ENCODE measurements at places on chromosomes 12 and 14.

DNA sequence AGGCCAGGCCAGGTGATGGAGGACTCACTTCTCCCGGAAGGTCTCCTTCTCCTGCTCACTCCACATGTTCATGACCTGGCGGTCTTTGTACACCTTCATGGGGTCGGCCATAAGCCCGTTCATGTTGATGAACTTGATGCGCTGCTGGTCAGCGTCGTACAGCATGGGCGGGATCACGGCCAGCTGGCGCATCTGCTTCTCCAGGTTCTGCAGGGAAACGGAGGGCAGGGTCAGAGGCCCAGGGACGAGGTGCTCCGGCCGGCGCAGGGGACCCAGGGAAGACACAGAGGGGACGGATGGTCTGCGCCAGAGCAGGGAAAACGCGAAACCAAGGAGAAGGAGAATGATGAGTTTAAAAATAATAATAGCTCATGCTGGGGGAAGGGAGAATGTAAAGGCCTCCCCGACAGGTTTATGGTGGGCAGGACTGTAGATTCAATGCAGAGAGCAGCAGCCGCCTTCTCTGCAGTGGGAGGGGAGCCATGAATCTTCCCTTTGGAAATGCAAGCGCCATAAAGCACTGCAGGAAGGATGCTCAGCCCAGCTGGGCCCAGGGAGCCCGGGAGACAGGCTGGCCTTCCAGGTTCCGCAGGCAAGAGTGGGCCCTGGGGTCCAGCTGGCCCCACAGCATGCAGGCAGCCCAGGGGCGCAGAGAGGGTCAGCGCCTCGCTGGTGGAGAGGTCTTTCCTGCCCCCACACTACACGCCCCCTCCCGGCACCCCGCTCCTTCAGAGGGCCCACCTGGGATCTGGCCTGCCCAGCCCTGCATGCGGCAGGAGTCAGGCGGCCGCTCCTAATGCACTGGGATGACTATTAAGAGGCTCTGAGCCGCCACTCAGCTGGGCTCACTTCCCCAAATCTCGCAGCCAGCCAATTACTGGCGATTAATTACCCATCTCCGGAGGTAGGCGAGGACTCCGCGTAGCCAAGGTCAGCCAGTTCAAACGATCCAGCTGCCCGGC, 132.0 kb downstream of the RFLNA start:
- DNase-seq, result no peak

- no peak for DNase-seq
These were observed 1629.4 kb upstream of the SEL1L start for GRCh38 chr14:83163016-83163415.

DNA sequence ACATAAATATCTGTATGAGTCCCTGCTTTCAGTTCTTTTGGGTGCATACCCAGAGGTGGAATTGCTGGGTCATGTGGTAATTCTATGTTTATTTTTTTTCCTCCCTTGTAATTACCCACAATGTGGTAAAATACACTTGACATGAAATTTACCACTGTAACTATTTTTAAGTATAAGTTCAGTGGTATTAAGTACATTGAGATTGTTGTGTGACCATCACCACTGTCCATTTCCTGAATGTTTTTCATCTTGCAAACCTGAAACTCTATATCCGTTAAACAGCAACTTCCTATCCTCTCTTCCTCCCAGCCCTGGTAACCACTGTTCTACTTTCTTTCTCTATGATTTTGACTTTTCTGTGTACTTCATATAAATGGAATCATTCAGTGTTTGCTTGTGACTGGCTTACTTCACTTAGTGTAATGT, 51.4 kb downstream of the BORCS5 start:
- DNase-seq, result no peak

- no peak for DNase-seq
These were observed 19.5 kb downstream of the PRICKLE1 start for GRCh38 chr12:42570076-42570475.

DNA sequence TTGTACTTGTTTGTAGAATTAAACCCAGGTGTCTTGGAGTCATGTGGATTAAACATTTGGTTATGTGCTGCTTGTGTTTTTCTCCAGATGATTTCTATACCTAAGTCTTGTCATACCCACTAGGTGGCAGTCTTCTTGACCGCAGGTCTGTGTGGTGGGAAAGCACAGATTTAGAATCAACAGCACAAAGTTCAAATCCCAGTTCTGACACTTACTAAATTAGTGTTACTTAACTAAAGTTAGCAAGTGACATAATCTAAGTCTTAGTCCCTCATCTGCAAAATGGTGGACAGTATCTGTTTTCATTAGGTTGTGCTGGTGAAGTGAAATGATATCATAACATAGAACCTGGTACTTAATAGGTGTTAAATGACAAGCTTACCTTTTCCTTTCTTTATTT, 151.0 kb upstream of the ARHGAP5 start:
- no peak for DNase-seq

GRCh38 chr12:88063375-88063774, 34.2 kb upstream of the C12orf50 start:
- no peak for DNase-seq

- no peak for DNase-seq
These were observed 108.0 kb downstream of the RIMBP2 start for GRCh38 chr12:130608132-130608531.

DNA sequence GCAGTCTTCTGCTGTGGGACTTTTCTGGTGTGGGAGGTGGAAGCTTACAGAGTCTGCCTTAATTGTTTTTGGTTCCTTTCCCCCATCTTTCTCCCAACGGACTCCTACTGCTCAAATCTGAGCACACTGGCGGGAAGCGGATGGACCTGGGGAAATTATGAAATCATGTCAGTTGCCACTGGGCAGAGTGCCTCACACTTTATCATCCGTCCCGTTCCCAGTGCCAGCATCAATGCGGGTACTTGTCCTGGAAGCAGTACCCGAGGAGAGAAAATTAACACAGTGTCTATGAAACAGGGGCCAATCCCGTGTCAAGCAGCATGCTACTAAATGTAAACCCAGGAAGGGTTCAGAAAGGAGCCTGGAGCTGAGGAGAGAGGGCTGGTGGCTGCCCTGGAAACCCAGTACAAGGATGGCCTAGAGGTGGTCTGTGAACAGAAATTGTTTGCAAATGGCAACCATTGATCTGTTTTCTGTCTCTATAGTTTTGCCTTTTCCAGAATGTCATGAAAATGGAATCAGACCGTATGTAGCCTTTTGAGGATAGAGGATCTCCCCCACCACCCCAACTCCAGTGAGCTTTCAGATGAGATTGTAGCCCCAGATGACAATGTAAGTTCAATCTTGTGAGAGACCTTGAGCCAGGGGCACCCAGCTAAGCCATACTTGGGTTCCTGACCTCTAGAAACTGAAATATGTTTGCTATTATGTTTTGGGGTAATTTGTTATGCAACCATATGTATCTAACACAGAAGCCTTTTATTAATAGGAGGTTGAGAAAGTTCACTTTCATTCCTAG, 908 bp upstream of the CDKL1 start:
- no peak for DNase-seq

GRCh38 chr12:122437656-122438121, 15.2 kb upstream of the CLIP1 start:
- DNase-seq, result no peak

- no peak for DNase-seq
These were observed 590.5 kb upstream of the LRFN5 start for GRCh38 chr14:41016213-41016612.

DNA sequence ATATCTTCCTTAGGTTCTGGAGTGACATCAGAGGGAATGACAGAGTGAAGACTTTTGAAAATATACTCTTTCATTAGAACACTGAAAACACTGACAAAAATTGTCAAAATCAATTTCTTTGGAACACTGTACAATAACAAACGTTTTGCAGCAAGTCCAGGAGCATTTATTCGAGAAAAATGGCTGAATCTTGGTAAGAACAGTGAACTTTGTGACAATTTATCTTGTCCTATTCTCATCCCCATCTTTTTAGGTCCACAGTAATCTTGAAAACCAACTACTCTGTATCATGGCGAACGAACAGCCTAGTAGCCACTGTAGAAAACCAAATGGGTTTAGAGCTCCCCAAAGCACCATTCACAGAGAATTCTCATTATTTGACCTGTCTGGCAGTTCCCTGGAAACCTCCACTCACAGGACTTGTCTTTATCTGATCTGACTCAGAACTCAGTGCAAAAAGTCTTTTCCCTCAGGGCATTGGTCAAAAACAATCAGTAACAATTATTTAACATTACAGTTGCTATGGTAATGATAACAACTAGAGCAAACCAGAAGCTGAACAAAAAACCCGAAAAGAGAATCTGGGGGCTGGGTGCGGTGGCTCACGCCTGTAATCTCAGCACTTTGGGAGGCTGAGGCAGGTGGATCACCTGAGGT, 20.3 kb upstream of the PPP2R5E start:
- no peak for DNase-seq

- DNase-seq, result no peak
These were observed 6.8 kb downstream of the STAT6 start for GRCh38 chr12:57104292-57104910.

- DNase-seq, result no peak
These were observed 35.6 kb upstream of the GPR68 start for GRCh38 chr14:91280129-91280528.

DNA sequence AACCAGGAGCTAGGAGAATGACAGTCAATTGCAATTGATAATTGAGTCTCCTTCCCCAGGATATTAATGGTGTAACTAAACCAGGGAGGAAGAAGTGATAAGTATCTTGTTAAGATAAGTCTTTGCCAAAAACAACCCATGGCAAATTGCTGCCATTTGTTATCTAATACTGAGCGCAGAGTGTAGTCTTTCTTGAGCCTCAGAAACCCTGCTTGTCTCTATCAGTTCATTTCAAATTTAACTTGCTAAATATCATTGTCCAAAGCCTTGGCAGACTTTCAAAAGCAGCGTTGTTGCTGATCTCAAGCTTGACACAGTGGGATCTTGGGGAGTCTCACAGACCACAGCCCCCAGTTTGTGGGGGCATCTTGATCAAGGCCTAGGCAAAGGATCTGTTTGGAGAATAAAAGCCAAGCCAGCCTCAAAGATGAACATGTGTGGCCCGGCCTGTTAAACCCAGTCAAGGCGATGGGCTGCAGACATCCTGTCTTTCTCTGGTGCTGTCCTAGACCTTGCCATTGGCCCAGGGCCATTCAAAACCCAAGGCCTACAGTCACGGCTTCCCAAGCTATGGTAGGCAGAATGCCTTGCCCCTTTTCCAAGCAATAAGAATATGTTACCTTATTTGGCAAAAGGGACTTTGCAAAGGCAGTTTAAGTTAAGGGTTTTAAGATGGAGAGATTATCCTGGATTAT, 164.2 kb downstream of the CHST11 start:
- no peak for DNase-seq

DNA sequence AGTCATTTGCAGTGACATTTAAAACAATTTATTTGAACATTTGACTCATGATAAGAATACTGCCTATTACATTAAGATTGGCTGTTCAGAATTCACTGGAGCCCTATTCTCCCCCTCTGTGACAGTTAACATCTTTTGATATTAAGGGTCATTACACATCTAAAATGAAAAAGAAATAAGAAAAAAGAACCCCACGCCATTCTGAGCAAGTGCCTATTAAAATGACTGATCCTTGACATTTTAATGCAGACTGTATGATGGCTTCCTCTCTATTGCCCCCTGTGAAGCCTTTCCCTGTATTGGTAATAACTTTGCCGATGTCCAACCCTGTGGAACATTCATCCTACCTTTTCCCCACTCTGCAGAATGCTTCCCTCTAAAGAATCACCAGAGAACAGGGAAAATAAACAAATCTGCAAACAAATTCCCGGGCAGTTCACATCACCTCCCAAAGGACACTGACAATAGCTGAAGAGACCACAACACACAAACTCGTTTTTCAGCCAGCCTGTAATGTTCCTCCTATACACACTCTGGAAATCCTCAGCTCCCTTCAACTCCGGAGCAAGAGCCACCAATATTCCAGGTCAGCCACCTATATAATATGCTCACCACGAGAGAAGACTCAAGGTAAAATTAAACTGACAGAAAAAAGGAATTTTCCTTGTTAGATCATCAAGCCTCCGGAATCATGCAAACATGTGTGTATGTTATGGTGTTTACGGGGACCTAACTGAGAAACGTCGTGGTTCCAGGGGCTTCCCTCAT, 2.1 kb downstream of the NIN start:
- DNase-seq, result no peak

GRCh38 chr12:95693689-95694088, 96.9 kb downstream of the NTN4 start:
- DNase-seq, result no peak

DNA sequence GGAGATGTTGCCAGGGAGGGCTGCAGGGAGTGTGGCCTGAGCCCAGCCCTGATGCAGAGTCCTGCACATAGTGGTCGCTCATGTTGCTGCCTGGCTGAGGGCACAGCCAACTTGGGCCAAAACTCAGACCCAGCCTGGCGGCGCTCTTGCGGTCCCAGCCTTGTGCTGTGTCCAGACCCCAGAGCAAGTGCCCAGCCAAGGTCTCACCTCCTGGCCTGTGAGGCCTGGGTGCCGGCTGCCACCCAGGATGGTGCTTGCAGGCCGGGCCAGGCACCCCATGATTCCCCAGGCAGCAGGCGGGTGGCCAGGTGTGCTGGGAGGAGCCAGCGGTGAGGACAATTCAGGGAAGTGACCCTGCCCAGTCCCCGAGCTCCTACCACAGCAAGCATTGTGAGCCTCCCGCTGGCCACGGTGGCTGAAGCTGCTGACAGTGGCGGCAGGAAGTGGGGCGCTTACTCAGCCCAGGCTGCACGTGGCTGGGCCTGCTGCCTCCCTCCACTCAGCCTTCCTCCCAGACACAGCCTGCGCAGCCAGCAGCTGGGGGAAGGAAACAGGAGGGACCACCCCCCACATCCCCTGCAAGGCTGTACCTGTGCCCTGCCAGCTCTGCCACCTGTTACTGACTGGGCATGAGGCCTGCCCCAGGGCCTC, 17.7 kb upstream of the PGF start:
- DNase-seq, result peak; percentile 11

DNA sequence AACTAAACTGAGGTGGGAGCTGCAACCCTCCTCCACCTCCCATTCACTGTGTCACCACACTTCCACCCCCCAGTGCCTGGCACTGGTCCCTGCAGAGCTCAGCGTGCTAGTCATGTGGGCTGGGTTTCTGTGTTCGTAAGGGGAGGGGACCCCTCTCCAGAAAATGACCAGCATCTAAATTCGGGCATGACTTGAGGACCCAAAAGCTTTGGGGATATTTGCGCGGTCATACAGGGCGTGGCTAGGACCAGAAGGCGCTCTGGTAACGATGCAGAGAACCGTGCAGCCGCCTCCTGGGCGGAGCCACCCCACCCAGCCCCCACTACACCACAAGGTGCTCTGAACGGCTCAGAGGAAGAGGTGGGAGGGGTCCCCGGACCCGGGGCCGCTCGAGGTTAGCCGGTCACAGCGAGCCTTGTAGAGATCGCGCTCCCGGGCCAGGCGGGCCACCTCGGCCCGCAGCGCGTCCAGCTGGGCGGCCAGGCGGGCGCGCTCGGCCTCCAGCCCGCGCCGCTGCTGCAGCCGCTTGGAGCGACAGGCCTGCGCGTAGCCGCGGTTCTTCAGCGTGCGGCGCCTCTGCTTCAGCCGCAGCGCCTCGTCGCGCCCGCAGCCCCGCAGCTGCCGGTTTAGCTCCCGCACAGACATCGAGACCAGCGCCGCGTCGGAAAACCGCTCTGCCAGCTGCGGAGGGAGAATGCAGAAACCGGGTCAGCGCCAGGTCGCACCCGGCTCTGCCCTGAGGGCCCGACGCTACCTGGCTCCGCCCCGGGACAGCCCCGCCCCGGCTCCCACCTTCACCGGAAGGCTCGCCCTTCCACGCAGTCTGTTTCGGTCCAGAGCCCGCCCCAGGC, 9.8 kb downstream of the CPNE6 start:
- peak; percentile 81 for DNase-seq

- no peak for DNase-seq
These were observed 2.8 kb upstream of the FITM1 start for GRCh38 chr14:24127673-24128072.
